ENCODE measurements at places on chromosomes 13 and 19.
A peak's percentile ranks its signal among the peaks of the same experiment; 100 is the strongest.

GRCh38 chr19:1847348-1847683 is 967 bp downstream of the REXO1 start:
- DNase-seq, result no peak

DNA sequence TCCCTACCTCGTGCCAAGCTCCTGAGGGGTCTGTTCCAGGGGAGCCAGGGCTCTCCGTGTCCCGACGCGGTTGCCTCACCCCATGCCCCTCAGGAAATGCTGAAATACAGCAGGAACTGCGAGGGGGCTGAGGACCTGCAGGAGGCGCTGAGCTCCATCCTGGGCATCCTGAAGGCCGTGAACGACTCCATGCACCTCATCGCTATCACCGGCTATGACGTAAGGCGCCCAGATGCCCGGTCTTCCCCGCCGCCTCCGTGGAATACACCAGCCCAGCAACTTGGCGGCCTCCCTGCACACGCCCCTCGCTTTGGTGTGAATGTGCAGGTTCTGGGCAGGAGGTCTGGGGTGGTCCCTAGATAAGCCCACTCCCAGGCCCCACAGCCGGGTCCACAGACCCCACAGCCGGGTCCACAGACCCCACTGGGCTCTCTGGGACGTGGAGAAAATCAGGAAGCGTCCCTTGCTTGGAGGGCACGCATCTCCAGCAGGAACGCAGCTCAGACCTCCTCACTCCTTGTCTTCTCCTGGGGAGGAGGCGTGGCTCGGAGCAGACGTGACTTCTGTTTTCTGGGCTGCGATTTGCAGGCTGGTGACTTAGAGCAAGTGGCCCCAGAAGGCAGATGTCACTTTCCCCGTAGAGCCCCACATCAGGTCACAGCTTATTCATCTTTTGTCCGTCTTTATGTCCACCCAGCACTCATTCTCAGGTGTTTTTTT is 19.4 kb upstream of the F7 start:
- DNase-seq, result no peak

DNA sequence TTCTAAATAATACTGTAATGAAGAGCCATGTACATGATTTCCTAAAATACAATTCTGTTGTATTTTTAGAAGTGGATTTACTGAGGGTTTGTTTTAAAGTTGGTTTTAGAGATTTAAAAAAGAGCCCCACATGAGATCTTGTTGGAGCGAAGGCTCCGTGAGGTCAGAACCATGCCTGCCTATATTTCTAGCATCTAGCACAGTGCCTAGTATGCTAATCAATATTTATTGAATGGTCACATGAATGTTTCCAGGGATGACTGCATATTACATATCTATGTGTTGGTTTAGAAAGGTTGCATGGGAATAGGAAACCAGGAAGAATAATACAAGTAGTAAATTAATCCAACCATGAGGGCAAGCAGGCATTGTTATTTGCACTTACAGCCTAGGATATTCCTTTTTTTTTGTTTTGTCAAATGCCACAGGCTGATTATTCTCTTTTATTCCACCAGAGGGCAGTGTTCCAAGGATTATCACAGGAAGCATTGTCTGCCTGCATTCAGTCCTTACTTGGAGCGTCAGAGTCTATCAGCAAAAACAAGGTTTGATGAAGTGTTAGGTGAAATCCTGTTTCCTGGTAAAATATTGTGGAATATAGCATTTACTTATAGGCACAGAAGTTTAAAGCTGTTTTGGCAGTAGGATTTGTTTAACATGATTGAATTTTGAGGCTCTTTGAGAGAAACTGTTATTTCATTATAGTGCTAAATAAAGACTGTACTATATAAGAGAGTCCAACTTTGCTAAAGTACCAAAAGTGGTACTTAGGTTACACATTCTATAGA is 46.8 kb downstream of the COG3 start:
- peak; percentile 20 for DNase-seq

- no peak for DNase-seq
These were observed 1163.0 kb downstream of the DIAPH3 start for GRCh38 chr13:59000770-59001169.

Measured in body of pancreas (tissue), 4 donors.